ENCODE measurements at places on chromosomes 4 and X. TPM values are rescaled to one million over a fixed set of nuclear protein-coding genes. Genes with fewer than 3 reads are reported as not detected.

TSPAN6 gene
- 44.5 TPM for total RNA-seq

NEUROG2 gene
- not detected for total RNA-seq

RAB33A gene
- 1.3 TPM for total RNA-seq

RIBC1 gene
- total RNA-seq: 0.32 TPM

MYOZ2 gene
- total RNA-seq: 0.43 TPM

RAB39B gene
- 0.43 TPM for total RNA-seq

TCEAL4 gene
- 45.3 TPM for total RNA-seq

UGT8 gene
- 0.32 TPM for total RNA-seq

IGFBP7 gene
- total RNA-seq: 234 TPM

ADGRG2 gene
- not detected for total RNA-seq

UGT2B17 gene
- total RNA-seq: not detected

FMR1NB gene
- total RNA-seq: not detected

SULT1B1 gene
- under 0.01 TPM for total RNA-seq

ZNF157 gene
- under 0.01 TPM for total RNA-seq

FGFR3 gene
- 0.86 TPM for total RNA-seq

COL4A6 gene
- 0.32 TPM for total RNA-seq

EFHC2 gene
- 0.32 TPM for total RNA-seq

AMBN gene
- not detected for total RNA-seq
